ENCODE measurements at places on chromosomes 5 and 9.

DNA sequence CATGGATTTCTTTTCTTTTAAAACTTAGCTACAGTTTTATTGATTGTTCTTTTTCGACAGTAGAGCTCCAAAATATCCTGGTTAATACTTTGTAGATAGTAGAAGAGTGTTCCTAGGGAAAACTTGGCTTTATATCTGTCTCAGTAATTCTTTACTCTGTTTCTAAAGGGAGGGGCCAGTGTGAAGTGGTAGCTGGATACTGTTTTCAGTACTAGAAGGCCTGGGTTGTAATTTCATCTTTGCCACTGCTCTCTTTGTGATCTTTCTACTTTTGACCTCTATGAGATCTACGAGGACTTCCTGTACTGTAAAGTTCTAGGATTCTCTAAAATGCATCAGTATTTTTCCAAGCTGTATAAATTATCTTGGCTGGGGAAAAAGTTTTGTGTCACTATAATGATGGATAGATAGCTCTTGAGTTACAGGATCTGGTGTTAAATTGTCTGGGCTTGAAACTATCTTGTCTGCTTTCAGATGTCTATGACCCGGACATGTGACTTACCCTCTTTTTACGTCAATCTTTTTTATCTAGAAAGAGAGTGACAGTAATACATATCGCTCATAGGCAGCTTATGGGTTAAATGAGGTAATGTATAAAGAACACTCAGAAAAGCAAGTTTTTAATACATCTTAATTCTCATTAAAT is 53.6 kb downstream of the PRR16 start:
- no peak for DNase-seq

- no peak for DNase-seq
These were observed 62.7 kb upstream of the MEGF10 start for GRCh38 chr5:127227881-127228280.

DNA sequence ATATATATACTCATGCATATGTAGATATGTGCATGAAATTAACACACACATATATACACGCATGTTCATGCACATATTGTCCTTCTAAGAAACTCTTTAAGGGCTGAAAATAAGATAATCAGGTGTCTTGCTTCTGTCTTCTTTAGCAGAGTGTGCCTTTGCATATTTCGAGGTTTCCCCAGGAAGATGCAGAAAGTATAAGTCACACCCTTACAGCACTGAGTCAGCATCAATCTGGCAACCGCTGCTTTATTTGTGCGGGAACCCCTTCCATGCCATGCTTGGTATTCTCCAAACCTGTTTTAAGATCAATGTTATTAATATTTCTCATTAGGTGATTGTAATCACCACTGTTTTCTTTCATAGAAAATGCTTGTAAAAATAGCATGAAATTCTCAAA is 557.9 kb downstream of the CAAP1 start:
- no peak for DNase-seq

DNA sequence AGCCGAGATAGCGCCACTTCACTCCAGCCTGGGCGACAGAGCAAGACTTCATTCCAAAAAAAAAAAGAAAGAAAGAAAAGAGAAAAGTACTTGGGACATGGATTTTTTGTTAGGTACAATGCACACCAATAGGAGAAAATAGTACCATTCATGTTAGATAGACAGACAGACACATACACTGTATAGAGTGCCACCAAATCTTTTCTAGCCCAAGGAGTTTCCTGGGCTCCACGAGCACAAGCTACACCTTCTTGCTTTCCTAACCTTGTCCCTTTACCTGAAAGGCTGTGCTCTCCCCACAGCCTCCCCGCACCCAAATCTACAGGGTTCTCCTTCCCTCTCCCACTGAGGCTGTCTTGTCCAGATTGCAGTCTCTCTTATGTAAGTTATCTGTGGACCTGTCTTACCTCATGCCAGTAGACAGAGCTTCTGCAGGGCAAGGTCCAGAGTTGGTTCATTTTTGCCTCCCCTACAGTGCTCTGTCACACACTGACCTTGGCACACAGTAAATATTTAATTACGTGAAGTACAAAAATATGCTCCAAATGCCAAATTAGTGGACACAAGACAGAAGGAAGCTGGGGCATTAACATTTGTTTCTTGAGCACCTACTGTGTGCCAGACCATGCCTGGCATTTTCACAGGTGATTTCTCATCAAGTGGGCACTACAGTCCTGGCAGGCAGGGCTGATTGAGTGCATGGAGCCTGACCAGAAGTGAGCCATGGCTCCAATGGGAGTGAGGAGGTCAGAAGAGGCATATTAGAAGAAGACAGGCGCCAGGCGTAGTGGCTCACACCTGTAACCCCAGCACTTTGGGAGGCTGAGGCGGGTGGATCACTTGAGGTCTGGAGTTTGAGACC is 5.9 kb downstream of the ALAD start:
- no peak for DNase-seq

DNA sequence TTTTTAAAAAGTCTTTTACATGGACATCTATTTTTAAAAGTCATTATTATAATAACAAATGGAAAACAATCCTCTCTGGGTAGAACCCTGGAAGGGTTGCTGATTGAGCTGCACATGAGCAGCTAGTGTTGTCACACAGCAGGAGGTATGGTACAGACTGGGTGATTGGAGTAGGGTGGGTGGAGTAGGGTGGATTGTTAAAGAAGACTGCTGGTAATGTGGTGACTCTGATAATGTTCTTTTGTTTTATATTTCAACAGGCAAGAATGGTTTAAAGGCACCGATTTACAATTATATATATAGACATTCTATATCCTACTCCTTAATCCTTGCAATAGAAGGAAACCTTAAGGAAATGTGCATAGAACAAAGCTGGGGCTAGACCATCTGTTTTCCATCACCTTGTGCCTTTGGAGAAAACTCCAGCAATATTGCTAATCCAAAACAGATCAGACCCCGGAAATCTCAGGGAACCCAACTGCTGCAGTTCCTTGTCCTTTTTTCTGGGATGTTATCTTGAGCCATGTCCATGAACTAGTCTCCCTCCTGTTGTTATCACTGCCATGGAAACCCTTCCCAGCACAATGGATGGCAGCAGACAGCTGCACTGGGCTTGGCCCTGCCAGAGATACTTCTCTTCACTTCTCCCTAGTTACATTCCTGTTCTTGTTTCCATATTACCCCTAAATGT is 129.7 kb downstream of the YIPF5 start:
- DNase-seq, result no peak

DNA sequence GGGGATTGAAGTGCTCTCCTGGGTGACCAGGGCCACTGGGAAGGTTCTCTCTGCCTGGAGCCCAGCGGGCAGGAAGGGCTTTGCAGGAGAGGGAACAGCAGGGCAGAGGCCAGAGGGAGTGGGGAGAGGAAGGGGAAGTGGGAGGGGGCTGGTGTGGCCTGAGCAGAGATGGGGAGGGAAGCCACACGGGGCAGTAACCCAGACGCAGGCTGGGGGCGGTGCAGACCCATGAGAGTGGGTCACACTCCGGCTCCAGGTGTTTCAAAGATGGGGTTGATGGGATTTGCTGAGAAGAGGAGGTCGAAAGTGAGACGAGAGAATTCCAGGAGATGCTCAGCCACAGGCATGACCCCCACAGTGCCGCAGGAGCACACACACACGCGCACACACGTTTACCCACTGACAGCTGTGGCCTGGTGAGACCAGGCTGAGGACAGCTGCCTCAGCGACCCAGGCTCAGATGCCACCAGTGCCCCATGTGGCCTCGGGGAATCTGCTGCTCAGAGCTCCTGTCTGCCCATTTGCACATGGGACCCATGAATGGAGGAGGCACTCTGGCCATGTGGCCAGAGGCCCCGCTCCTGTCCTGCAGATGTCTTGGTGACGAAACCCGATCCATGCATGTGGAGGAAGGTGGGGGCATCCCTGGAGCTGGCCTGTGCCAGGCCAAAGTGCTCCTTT is 32.7 kb upstream of the FCN2 start:
- DNase-seq, result no peak

DNA sequence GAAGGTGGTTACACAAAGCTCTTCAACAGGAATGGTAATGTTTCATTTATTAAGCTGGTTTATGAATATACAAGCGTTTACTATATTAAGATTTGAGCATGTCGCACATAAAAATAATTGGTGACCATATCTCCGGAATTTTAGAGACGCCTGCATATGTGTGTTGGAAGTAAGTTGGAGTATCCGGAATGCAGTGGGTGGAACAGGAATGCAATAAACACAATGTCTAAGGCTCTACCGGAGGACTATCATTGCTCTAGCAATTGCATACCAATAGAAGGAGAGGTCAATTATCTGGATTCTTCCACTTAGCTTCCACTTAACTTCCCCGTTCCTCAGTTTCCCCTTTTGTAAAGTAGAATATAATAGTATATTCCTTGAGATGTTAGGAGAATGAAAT is 1.1 kb upstream of the CEP78 start:
- DNase-seq, result peak; percentile 2

GRCh38 chr9:28073270-28073669 is 500.0 kb upstream of the C9orf72 start:
- DNase-seq, result peak; percentile 75

- no peak for DNase-seq
These were observed 80.1 kb downstream of the ALDH1A1 start for GRCh38 chr9:72872718-72873117.

DNA sequence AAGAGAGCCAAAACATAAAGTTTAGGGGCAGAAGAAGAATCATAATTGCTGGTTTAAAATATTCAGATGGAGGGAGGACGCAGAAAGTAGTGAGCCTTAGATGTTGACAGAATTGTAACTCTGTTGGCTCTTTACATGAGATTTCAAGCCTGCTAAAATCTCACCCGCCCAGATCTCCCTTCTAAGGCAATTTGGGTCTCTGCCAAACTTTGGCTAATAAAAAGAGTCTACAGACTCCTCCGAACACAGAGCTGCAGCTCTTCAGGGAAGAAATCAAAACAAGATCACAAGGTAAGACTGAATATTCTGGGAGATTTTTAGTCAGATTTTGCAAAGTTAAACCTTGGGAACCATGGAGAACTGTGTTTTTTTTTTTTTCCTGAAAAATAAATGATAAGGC is at the start of gene IL33:
Gene IL33, plus strand, starts transcription at position 246 of the 400 bp plus-strand sequence. CDS start 25,888 bp downstream, outside the sequence.
- no peak for DNase-seq

DNA sequence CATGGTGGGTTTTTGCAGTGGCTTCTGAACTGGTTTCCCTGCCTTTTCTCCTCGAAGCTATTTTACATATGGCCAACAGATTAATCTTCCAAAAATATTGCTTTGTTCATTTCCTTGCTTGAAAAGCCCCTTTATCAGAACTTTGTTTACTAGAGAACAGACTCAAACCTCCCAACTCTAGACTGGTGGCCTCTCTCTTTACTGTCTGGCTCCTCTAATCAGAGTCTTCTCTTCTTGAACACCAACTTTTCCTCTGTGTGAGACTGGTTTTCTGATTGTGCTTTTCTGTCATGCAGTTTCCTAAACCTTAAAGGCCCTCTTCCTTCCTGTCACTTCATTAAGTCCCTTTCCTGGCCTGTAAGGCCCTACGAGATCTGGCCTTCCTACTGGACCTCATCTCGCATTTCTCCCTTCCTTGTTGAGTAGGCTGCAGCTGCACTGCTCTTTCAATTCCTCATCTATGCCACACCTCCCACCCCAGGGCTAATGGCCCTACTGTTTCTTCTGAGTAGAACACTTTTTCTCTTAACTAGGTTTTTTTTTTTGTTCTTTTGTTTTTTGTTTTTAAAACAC is 5.7 kb downstream of the C9orf43 start:
- no peak for DNase-seq

DNA sequence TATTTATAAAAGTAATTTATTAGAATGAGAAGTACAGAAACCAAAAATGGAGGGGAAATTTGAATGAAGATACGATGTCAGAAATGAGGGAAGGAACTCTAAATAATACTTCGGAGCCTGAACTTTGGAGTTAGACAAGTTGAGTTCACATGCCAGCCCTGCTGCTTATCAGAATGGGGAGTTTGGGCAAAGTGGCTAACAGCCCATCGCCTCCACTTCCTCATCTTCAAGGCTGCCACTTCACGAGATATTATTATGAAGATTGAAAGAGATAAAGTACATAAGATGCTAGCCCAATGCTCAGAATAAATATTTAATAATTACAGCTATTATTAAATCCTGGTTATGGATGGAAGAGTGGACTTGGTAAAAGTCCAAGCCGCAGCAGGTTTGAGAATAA is 56.2 kb upstream of the ABCA1 start:
- no peak for DNase-seq

GRCh38 chr5:181099602-181100086 is 31.3 kb downstream of the OR2V1 start:
- no peak for DNase-seq

- DNase-seq, result peak; percentile 85
These were observed 12.5 kb downstream of the KCNT1 start for GRCh38 chr9:135714242-135715055.

DNA sequence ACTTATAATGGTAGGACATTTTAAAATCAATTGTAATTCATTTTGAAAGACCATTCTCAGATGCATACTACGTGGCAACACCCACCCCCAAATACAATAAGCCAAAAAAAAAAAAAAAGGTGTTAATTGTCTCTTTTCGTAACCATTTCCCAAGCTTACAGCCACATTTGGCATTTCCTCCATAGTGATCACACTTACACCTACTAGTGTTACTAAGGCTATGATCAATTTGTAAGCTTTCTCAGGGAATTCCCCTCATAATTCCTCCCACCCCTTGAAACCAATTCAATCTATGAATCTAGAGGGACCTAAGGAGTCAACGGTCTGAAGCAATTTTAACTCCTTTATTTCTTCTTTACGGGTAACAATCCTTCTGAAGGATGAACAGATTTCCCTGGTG is 40.1 kb downstream of the NR2F1 start:
- DNase-seq, result no peak

DNA sequence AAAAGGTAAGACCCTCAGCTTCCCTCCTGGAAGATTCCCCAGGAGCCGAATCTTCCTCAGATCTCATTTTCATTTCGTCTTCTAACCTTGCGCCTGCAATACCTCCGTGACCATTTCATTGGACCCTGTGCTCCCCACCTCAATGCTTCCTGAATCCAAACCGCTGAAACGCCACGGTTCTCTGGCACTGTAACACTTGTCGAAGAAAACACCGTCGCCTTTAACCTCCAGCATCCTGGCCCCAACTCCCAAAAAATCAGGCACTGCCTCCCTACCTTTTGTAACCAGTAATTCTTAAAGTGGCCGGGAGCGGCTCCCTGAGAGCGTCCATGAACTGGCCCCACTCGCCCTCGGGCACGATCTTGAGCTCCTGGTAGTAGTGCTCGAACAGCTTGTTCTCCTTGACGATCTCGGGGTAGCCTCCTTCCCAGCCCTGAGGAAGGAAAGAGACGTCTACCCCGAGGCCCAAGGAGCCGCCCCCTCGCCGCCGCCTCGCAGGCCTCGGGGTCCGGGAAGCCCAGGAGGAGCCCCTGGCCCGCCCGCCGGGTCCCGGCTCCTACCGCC is 438 bp downstream of the NSUN2 start:
- DNase-seq, result no peak

- DNase-seq, result no peak
These were observed 80.4 kb upstream of the OLFM1 start for GRCh38 chr9:135006911-135007570.
